ENCODE measurements at places on chromosomes 2 and 18.

DNA sequence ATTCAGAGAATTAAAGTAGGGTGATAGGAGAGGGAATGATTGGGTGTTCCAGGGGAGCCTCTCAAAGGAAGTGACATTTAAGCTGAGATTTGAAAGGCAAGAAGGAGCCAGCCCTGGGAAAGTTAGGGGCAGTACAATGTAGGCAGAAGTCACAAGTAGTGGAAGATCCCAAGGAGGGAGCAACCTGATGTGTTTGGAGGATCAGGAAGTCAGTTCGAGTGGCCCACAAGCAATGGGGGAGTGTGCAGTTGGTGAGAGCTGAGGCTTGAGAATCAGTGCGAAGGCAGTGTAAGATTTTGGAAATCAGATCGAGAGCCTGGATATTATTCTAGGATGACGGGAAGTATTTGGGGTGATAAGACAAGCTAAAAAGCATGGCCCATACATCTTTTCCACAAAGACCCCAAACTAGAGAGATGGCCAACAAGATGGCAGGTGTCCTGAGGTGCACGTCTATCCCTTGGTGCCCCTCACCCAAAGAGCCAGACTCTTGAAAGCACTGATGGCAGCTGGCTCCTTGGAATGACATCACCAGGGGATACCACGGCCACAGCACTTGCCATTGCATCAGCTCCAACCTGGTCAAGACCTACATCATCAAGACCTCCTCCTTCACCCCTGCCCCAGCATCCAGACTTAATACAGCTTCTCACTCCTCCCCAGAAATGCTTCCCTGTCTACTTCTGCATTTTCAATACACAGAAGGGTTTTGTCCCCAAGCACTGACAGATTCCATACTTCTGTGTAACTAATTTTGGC is 127.3 kb downstream of the BCL2 start:
- no peak for DNase-seq

GRCh38 chr2:176076796-176077195 is 7.0 kb downstream of the EVX2 start:
- DNase-seq = no peak

GRCh38 chr2:54496920-54497319 is 40.8 kb downstream of the SPTBN1 start:
- DNase-seq = no peak

GRCh38 chr2:46812361-46813019 is 103.1 kb downstream of the MCFD2 start:
- DNase-seq = no peak

- no peak for DNase-seq
These were observed 638 bp downstream of the ST3GAL5 start for GRCh38 chr2:85888020-85888683.

DNA sequence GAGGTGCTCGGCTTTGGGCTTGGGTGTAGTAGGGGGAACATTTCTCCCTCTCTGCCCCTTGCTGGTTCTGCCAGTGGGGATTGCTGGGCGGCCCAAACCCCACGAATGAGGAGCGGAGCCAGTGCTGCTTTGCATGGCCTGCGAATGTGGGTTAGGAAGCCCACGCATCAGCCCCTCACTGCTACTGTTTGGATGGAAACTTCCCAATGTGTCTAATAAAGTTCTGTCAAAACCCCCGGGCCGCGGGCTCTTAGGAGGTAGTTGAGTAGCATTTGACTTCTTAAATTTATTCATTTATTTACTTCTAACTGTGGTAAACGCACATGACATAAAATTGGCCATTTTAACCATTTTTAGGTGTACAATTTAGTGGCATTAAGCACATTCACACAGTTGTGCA is 161.3 kb upstream of the FHL2 start:
- no peak for DNase-seq

- DNase-seq = no peak
These were observed 72.8 kb upstream of the DTNA start for GRCh38 chr18:34637094-34637801.

- DNase-seq = peak; percentile 36
These were observed 94.5 kb downstream of the ZBTB7C start for GRCh38 chr18:48314690-48315089.

GRCh38 chr2:152465541-152465940 is 130.6 kb downstream of the FMNL2 start:
- no peak for DNase-seq

- DNase-seq = peak; percentile 26
These were observed 545 bp upstream of the CDCA7 start for GRCh38 chr2:173354073-173354581.

- DNase-seq = no peak
These were observed 19.3 kb upstream of the MC2R start for GRCh38 chr18:13934676-13935075.

GRCh38 chr2:69300650-69301049 is 86.4 kb downstream of the GFPT1 start:
- DNase-seq = no peak

DNA sequence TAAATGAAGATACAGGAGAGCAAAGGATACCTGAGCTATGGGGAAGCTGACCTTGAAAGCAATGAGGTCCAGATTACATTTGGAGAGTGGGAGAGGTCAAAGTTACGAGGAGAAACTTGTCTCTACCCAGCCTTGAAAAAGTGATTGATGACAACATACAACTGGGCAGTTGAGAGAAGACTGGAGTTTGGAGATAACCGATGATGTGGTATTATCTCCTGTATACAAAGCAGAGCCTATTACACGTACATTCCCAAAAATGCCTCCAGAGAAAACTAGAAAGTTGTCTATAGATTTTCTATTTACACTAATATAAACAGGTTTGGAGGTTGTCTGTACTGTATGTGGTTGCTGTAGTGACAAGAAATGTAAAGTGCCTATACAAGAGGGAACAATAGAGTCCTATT is 28.3 kb downstream of the ARL5A start:
- DNase-seq = no peak
